ENCODE measurements at places on chromosomes 12 and 14.

GRCh38 chr12:11805680-11806079, 156.2 kb downstream of the ETV6 start:
- no peak for DNase-seq

DNA sequence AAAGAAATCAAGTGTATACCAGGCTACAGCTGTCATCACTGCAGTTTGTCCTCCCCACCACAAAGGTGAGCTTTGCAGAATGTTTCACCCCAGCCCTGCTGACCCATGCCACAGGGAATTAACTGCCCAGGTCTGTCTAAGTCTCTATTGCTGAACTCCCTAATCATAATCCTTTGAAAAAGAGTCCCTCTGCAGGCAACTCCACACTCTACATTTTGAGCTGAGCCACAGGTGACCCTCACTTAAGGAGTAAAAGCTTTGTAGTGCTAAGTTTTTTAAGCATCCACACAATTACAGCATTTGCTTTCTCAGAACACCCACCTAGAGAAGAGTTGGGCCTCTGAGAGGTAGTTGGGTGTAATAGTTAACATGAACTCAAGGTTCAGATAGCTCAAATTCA, 90.0 kb downstream of the C12orf50 start:
- DNase-seq, result no peak

GRCh38 chr14:72563676-72564075, 330.2 kb downstream of the DPF3 start:
- DNase-seq, result no peak

DNA sequence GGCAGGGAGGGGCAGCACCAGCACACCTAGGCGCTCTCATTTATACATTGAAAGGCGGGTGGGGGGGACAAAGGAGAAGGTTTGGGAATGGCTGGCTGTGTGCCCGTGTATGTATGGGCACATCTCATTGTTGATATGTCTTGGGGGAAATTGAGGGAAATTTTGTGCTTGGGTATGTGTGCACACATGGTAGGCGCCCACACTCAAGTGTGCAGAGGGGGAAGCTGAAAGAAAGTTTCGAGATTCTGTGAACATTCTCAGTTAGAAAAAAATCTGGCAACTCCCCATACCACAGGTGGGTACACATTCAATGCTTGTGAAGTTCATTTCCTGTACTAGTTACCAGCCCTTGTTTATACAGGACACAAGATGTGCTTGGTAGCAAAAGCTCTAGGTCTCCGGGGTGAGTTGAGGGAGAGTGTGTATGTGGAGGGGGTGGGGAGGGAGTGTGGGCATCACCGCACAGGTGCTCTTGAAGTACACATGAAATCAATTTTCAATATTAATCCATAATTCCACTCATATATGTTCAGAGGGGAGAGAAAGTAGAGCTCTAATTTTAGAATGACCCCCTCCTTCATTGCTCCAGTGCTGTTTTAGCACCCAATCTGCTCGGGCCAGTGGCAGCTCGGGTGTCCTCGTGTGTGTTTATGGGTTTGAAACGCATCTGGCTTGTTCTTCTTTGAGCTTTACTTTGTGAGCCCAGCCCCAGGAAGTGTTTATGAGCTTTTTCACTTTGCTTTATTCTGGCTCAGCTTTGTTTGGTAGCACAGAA, 286.0 kb downstream of the ZFP36L1 start:
- DNase-seq, result no peak

DNA sequence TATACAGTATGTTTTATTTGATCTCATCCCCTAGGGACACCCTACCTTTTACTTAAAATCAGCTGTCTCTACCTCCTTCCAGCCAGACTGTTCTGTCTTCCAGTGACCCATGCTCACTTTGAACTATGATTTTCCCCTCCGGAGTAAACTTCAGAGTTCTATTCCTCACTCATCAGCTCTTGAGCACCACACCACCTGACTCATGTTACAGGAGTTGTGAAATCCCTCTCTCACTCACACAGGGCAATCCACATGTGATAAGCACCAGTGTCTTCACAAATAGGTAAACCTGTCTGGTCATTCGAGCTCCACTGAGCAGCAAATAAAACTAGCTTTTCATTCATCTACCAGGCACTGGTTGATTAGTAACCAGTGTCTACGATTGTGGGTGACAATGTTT, 177.3 kb upstream of the BMP4 start:
- no peak for DNase-seq

DNA sequence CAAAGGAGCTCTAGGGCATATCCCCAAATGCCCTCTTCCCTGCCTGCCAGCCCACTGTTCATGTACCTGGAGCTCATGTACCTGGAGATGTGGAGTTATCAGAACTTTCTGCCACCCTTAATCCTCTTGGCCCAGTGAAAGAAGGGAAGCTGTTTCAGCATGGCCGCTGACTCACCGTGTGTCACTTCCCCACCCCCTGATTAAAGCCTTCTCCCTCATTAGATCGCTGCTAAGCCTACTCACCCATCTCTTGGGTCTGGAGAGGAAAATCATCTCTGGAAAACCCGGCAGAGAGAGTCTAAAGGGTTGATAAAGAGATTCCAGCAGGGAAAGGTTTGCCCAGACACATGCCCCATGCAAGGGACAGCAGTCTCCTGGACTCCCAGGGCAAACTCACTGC, 4.5 kb upstream of the LTBP2 start:
- DNase-seq, result peak; percentile 87

GRCh38 chr14:98375566-98375965, 896.4 kb downstream of the BCL11B start:
- no peak for DNase-seq

DNA sequence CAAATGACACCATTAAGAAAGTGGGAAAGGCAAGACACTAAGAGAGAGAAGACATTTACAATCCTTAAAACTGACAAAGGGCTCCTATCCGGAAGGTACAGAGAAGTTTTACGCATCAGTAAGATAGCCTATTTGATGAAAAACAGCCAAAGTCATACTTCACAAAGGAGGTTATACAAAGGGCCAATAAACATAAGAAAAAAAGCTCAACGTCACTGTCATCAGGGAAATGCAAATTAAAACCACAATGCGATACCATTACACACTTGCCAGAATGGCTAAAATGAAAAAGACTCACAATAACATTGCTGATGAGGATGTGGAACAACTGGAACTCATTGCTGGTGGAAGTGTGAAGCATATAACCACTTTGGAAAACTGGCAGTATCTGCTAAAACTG, 168.6 kb upstream of the FAR2 start:
- no peak for DNase-seq

- peak; percentile 11 for DNase-seq
Measured at GRCh38 chr12:22312336-22312735, 22.2 kb downstream of the ST8SIA1 start.

- no peak for DNase-seq
Measured at GRCh38 chr12:22399464-22400180, 65.1 kb upstream of the ST8SIA1 start.

- no peak for DNase-seq
Measured at GRCh38 chr12:132719141-132719953, 8.7 kb downstream of the PGAM5 start.

DNA sequence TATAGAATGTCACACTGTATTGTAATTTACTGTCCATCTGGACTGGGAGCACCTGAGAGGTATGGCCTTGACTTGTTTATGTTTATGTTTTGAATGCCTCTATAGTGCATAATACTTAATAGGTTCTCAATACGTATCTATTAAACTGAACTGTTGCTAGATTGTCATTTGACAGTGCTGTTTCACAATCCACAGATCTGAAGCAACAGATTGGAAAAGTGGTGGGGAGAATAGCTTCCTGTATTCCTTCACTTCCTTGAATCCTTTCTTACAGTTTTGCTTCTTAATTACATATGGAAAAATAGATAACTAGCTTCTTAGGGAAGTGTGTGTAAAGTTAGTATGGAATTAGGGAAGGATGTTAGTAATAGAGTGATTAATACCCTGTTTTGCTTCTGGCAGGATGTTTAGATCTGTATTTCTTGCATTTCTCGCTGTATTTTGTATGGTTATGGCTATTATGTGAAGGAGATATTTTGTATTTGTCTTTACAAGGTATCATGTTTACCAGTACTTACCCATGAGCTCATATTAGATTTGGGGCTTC, 4.5 kb downstream of the CNOT2 start:
- no peak for DNase-seq

DNA sequence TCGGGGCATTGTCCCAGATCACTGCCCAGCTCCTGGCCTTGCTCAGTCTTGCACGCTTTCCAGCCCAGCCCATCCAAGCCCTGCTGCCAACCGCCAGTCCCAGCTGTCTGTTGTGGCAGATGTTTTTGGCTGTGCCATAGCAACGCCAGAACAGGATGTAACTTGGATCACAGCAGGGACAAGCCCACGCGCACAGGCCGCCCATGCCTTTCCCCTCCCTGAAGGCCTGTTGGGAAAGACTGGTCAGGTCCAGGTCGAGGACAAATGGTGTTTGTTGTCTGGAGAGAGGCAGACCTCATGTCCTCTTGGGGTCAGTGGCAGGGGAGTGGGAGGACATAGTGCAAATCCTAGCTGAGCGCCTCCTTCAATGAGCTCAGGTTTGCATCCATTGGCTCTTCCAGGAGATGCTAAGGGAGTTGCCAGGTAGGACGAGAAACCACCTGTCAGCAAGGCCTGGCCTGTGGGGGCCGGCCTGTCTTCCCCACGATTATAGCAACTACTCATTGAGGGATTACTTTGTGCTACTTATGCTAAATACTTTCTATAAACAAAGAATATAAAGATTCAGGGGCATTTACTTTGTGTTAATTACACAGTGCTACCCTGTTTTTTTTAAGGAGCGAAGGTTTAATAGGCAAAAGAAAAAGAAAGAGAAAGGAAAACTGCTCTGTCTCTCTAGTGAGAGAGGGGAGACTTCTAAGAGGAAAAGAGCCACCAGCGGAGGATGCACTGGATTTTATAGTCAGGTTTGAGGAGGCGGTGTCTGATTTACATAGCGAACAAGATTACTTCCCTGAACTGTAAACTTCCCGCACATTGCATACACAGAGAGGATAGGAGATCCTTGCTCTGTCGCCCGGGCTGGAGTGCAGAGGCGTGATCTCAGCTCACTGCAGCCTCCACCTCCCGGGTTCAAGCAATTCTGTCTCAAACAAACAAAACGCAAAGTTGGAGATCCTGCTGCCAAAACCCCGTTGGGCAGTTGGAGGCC, 42.8 kb upstream of the CORO1C start:
- DNase-seq, result peak; percentile 58

- DNase-seq, result no peak
Measured at GRCh38 chr12:131218923-131219669, 265.4 kb downstream of the ADGRD1 start.

DNA sequence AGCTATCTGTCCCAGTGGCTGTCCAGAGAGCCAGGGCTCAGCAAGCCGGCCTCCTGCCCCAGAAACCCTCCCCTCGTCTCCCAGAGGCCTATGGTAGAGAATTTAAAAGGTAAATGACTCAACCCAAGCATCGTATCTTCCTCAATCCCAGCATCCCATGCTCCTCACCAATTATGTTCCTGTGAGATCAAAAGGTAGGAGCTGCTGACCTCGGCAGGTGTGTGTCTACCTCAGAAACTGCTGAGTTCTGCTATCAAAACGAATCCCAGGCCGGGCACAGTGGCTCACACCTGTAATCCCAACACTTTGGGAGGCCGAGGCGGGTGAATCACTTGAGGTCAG, 49.3 kb downstream of the FOXN3 start:
- no peak for DNase-seq

- DNase-seq, result peak; percentile 4
Measured at GRCh38 chr12:96719660-96720362, 187.2 kb upstream of the NEDD1 start.

DNA sequence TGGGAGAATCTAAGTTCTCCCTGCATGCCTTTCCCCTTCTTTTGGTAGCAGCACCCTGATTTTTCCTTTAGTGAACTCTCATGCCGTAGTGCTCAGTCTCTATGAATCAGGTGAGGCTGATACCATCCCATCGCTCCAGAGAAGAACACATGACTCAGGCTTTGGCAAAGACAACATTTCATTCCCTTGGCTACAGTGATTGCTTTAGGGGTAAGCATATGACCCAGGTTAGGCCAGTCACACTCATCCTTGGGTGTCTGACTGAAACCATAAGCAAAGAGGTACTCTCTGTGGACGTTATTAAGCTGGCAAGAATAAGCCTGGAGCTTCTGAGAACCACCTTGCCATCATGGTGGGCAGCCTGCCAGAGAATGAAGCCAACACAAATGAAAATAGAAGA, 141.8 kb downstream of the MYRFL start:
- DNase-seq, result peak; percentile 4

DNA sequence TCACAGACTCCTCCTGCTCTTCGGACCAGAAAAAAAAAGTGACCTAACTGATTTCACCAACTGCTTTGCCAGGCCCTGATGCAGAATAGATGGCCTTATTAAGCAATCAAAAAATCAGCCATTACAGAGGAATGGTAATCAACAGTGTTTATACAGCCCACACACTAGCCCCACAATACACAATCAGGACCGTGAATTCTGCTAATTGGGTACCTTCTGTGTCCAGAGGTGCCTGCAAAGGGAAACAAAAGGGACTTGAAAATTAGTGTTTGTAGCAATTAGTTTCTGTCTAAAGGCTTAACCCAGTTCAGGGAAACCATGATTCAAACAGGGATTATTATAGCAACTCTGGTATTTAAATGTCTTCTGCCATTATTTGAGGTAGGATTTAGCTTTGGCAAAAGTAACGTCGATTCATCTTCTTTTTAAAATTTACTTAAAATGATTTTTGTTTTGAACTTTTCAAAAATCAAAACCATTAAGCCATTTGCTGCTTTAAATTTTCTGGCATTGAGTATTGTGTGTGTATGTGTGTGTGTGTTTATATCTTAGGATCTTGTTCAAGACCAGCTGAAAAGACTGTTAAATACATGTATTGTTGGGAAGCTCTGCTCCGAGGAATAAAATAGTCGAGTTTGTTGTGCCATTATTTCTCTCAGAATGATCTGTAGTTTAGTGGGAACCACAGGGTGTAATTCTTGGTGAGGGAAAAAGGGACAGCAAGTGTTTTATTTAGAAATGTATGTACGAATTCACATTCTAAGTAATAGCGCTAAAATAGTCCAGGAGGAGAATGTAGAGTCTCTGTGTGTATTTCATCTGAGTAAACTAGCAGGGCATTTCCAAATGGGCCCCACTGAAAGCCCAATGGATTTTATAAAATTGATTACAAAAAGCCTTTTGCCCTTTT, 156.1 kb downstream of the PTCSC3 start:
- no peak for DNase-seq

DNA sequence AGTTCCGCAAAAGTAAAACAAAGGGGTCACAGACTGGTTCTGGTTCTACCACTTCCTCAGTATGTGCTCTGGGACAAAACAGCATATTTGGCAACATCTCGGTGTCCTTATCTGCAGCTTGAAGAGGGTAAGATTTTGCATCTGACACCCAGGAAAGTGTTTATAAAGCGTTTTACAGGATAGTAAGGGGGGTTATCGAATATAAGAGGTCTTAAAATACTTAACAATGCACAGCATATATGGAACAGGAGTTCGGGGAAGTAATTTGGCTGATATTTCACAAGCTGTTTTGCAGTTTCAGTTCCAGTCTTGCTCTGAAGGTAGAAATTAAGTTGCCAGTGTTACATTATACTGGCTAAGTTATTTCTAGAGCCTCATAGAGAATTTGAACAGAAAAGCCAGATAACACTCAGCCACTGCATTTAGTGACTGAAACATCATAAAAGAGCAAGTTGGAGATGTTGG, 904 bp upstream of the MAP4K5 start:
- DNase-seq, result no peak

All from fibroblast of skin of scalp (primary cell).